ENCODE measurements at places on chromosomes 7 and 10.

DNA sequence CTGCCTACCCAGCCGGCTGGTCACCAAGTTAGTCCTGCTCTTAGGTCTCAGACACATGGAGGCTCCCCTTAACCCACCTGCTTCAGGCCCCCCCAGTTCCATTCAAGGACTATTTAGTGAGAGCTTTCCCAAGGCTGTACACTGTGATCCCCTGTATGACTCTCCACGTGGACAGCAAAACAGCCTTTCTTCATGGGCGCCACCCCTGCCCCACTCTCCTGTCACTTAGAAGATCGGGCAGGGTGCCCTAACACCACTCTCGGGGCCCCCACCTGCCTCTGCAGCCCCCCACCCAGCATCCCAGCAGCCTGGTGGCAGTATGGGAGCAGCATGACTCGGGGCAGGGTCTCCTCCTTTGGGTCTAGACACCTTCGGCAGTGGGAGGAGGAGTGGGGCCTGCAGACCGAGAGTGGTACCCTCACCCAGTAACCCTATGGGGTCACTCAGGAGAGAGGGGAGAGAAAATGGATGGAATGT is 116.6 kb downstream of the PTPN20 start:
- DNase-seq: no peak

DNA sequence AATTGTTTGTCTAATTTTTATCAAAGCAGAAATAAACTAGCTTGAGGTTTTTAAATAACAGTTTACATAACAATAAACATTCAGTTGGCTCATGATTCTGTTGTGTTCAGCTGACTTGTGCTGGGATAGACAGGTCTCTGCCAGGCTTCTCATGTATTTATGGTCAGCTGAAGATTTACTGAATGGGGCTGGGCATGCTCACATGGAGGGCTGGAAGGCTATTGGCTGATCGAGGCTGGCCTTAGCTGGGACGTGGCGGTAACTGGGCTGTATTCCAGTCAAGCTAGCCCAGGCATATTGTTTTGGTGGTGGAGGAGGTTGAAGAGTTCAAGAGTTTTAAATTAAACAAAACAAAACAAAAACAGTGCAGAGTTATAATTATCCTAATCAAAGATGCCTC is 251.0 kb upstream of the MTPN start:
- no peak for DNase-seq

DNA sequence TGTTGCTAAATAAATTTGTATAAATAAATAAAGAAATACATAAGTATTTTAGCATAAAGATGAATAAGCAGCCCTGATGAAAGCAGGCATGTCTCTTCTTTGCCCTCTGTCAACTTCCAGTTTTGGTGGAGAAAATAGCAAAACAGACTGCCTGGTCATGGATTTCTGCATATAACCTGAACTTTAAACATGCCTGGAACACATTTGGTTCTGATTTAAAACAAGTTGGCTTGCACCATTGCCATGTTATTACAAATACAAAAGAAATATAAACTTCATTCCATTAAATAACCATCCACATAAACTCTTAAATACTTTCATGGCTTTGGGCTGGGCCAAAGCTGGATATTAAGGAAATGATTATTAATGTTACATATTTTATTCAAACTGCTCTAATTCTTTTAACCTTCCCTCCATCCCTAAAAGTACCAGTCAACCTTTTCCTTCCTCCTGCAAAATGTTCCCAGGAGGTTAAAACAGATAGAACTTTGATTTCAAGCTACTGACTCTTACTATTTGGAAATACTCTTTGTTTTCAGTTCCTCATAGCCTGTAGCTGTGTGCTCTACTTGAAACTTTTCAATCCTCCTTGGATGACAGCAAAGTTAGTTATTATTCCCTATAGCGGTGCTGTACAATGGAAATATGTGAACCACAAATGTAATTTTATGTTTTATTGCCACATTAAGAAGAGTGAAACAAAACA is 96.3 kb downstream of the BICC1 start:
- DNase-seq: no peak

DNA sequence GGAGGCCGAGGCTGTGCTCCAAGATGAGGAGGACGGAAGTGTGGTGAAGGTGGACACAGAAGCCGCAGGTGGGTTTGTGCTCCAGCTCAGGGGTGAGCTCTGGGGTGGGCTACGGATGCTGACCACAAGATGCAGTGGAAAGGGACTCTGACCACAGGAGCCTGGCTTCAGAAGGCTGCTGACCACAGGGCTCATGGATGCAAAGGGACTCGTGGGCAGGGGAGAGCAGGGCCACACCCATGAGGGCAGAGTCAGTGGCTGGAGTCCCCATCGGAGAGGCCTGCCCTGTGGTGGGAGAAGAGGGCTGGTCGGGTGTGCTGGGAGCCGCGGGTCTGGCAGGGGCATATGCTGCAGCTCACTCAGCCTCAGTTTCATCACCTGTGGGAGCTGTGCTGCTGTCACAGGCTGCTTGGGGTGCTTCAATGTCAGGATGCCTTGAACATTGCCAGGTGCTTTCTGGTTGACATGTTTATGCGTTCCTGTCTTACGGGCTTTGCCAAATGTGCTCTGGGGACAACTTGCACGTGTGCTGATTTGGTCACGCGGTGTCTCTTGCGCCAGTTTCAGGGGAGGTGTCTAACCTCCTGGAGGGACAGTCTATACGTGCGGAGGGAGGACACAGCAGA is 13.7 kb downstream of the SCART1 start:
- DNase-seq: no peak

GRCh38 chr10:10056961-10057360 is 960.7 kb upstream of the CELF2 start:
- peak; percentile 61 for DNase-seq

DNA sequence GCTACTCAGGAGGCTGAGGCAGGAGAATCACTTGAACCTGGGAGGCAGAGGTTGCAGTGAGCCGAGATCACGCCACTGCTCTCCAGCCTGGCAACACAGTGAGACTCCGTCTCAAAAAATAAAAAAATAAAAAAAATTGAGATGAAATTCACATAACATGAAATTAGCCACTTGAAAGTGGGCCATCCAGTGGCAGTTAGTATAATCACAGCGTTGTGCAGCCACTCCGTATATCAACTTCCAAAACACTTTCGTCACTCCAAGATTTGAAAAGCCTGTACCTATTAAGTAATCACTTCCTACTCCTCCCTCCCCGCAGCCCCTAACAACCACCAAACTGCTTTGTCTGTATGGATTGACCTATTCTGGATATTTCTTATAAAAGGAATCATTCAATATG is 20.7 kb upstream of the CACUL1 start:
- DNase-seq: peak; percentile 21

- DNase-seq: no peak
Measured at GRCh38 chr10:29181936-29182335, 106.9 kb upstream of the LYZL1 start.

DNA sequence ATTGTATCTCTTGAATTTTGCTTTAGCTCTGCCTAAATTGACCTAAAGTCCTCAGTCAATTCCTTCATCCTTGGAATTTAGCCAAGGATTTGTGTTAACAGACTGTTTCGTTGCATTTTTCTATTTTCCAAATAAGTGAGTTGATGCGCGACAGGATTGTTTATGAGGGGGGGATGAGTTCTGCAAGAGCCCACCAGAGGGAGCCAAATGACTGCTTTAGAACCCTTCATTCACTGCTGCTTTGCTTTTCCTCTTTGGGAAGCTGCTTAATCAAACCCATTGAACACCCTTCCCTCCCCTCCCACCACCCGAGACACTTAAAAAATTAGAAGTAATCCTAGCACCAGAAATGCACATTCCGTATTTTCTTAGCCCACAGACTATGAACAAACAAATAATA is 33.7 kb upstream of the PTF1A start:
- DNase-seq: peak; percentile 73

All from fibroblast of pulmonary artery (primary cell).